ENCODE measurements at places on chromosomes 5 and 9.

DNA sequence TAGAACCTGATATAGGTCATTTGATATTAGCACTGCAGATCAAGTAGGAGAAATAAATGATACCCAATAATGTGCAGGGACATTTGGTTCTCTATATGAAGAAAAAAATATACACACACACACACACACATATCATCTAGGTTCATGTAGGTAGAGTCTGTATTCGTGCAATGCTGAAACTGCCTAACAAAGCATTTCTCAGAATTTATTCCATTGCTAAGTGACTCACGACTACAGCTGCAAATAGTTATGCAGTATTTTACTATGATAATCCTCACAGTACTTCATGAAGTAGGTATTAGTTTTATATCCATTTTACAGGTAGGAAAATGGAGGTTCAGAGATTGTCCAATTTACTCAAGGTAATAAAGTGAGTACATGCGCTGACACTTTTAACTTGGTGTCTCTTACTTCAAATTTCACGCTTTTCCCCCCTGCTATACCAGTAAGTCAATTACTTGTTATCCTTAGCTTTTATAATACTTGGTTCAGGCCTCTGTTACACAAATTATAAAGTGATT lies 2.4 kb downstream of the GIN1 start:
- no peak for DNase-seq

DNA sequence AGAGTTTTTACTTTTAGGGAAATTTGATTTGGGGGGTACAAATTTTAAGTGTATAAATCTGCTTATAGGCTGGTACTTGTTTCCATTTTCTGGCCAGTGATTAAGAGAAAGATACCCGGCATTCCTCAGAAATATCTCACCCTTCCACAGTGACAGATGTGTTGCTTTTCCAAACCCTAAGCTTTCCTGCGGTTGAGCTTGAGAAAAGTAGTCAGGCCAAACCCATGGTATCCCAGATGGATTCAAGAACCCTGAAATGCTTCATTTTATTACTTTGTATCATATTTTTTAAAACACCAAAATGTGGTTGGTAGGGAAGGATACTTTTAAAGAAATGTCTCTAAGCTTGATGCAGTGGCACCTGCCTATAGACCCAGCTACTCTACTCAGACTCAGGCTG lies 23.5 kb downstream of the SPTAN1 start:
- no peak for DNase-seq

- no peak for DNase-seq
These were observed 48.4 kb downstream of the MRPL36 start for GRCh38 chr5:1751026-1751863.

DNA sequence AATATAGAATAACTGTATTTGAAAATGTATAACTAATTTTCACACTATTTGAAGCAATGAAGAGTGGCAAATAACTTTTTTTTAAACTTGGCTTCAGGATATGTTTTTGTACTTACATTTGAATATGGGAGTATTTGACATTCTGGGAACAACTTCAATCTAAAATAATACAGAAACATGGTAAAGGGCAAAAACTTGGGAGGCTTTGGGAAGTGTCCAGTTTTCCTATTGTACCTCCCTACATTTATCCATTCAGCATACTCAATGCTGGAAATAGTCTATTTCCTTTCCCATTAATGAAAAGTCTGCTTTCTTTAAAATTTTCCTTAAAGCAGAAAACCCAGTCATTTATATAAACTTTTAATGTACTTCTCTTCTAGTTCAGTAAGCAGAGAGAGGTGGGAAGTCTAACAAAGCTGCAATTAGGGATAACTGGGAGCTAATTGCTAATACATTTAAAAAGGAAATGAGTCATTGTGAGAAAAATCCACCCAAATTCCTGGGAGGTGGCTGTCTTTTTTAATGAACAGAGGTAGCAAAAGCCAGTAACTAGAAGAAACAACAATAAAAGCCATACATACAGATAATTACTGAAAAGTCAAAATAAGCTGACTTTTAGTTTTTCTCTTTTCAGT lies 128.8 kb downstream of the FBN2 start:
- no peak for DNase-seq

DNA sequence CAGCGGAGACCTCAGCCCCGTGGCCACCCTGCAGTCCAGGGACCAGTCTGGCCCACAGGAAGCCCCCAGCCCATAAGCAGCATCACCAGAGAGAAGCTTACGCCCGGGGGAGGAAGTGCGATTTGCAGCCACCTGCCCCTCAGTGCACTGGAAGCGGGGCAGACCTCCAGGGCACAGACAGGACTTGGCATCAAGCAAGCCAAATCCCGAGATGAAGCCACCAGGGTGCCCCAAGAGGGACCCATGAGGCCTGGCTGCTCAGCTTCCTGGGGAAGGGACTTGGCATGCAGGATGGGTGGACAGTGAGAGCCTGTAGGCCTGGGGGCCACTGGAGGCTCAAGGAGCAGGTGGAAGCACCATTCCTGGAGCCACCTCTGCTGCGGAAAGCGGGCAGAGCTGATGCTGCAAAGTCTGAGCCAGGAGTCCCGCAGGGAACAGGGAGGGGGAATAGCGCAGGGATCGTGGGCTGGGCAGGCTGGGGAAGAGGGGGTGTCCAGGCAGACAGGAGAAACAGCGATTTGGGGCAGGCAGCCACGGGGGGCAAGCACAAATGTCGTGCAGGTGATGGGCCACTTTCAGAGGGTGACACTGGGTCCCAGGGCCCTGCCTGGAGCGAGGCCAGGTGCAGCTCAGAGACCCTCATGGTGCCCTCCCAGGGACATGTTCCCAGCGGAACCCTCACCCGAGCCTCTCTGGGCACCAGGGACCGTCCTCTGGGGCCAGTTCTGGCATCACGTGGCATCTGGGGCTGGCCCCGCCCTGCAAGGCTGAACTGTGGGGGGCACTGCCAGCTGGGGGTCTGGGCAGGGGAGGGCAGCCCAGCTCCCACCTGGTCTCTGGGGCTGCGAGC lies 3.2 kb downstream of the LRRC26 start:
- DNase-seq = peak; percentile 74

DNA sequence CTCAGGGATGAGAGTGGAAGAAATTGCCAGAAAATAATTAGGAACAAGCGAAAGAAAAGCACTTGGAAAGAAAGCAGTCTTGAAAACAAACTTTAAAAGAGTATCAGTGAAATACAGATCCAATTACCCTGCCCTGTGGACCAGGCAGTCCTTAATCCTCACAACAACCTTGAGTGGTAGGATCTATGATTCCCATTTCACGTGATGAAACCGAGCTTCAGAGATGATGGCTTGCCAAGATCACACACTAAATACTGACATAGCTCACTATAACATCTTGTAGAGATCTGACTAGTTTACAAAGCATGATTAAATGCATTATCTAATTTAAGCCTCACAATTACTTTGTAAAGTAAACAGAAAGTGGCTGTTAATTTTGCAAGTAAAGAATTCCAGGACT lies 55.5 kb upstream of the ABCA1 start:
- DNase-seq = no peak

- DNase-seq = no peak
These were observed 234.7 kb downstream of the SYK start for GRCh38 chr9:91036356-91036755.

- no peak for DNase-seq
These were observed 63.0 kb downstream of the LPAR1 start for GRCh38 chr9:110975278-110975677.

GRCh38 chr9:34958411-34958982 lies 412 bp downstream of the PHF24 start:
- no peak for DNase-seq

DNA sequence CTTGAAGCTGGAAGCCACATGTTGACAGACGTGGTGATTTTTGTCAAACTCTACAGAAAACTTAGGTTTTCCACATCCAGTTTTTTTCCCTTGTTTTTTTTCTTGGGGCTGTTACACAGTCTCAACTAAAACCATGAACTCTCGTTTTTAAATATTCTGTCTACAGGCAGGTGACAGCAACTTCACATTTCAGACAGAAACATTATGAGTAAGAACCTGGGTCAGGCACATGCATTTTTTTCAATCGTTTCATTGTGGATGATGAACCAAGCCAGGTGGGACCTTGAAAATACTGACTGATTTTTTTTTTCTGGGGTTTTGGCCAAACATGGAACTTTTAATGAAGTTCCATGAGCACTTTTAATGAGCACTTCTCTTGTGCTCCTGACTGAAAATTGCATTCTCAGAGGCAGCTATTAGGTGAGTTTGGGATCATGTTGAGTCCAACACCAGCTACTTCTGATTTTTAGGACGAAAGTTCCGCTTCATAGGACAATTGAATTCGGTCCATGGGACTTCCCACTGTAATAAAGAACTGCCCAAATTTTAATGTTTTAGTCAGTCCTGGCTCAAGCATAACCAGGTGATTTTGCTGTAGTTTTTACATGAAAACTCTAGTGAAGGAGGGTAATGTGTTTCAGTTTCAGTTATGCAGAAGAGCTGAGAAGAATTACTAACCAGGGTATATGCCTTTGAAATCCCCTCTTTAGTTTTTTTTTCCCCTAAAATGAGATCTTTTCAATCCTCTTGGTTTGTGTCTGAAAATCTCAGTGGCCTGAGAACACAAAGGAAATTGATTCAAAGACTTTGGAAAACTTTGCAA lies 93.2 kb upstream of the ADAMTS16 start:
- DNase-seq = no peak

GRCh38 chr5:123421773-123422172 lies 1.4 kb downstream of the CEP120 start:
- DNase-seq = no peak

DNA sequence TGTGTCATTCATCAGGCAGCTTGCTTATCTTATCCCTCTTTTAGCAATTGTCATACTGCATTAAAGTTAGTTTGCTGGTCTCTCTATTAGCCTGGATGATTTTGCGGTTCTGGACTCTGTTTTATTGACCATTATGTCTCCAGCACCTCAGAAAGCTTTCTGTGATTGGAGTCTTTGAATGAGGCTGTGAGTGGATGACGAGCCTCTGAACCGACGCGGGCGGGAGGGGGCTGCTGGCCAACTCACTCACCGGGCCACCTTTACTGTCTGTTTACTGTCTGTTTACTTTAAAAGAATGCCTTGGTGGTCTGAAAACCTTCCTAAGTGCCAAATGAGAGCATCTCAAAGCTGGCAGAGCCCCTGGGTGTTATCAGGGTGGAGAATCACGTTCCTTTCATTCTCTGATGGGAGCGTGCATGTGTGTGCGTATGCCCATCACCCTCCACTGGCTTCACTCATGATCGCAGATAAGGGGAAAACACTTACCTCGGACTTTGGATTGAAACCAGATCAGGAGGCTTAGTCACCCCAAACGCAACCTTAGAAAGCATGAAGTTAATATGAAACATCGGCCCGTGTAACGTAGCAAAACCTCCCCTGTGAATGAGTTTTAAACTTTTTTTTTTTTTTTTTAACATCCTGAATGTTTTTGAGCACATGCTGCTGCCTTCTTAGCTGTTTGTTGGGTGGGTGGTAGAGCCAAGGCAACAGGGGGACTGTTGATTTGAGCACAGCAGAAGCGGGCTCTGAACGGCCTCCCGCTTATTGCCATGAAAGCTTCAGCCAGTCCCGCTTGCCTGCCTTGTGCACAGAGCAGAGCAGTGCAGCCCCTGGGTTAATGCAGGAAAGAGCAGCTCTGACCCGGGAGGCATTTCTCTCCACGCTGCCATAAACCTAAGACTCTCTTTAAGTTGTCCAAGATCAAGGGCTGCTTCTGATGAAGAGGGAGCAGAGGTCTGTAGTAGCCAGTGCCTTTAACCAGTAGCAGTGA lies 173.6 kb downstream of the GADD45G start:
- DNase-seq = no peak

DNA sequence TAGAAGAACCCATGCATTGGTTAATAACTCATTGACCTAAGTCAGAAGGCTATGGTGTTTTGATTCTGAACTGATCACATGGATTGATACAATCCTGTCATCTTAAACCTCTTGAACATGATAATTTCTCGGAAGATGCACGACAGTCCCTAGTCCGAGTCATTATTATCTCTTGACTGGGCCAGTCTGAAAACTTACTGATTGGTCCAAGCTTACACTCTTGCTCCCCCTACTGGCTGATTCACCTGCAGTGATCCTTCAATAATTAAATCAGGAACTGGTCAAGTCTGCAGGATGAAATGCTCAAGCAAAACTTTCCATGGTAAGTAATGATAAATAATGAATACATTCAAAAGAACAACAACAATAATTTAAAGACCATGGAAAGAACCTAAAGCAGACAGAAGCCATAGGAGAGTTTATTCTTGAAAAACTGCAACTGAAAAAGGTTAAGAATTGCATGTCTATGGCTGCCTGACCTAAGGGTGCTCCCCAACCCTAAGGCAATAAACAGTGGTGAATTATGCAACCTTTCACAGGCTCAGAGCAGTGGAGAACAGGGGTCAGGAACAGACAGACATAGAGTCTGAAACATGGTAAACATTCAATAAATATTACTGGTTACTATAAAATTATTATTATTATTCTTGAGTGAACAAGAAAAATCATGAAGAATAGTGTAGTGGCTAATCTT lies 79.3 kb downstream of the BRINP1 start:
- no peak for DNase-seq

DNA sequence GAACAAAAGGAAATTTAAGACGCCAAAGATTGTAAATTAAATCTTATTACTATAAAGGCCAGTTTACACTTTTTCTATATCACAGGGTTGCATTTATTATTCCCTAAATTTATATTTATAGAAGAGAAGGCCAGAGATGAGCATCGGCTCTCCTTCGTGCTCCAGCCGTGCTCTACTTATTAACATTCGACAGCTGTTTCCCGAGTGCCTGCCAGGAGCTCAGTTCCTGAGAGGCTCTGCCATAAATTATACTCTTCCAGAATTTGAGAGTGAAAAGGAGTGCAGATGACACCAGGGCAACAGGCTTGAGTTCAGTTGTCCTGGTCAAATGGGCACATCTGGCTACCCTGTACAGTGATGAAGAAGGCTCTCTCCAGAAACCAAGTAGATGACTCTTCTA lies 70.1 kb downstream of the PCSK5 start:
- DNase-seq = peak; percentile 29

- no peak for DNase-seq
These were observed 175.9 kb downstream of the ERCC6L2 start for GRCh38 chr9:96051423-96051822.

DNA sequence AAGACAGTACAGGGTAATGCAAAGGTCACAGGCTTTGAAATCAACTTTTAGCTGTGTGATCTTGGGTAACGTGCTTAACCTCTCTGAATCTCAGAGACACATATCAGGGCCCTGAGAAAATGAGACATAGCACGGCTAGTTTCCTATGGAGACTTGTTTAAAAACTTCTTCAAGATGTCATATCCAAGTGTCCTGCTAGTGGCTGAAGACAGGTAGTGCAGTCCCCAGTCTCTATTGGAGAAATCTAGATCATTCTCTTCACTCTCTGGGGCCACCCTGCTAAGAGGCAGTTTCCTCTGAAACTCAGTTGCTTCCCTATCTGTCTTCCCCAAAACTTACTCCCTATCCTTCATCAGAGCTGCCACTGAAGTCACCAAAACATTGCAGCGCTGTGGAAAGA lies 30.3 kb upstream of the GRXCR2 start:
- no peak for DNase-seq
